Pancreas (tissue), 10 donors: ENCODE measurements at places on chromosomes 1 and 21. TPM values are rescaled to one million over a fixed set of nuclear protein-coding genes. Genes with fewer than 3 reads are reported as not detected.

Gene LCE1E
- total RNA-seq = not detected

Gene RYR2
- 2.5 TPM for total RNA-seq

Gene CFAP410
- total RNA-seq = 10.3 TPM

Gene FAM177B
- 0.32 TPM for total RNA-seq

Gene HJV
- total RNA-seq = not detected

Gene RBM34
- 20.6 TPM for total RNA-seq

Gene AGPAT3
- total RNA-seq = 32.8 TPM

Gene HDGF
- total RNA-seq = 112 TPM

Gene SHISA4
- total RNA-seq = 4.3 TPM

Gene CFHR1
- not detected for total RNA-seq

Gene THEMIS2
- total RNA-seq = 12.6 TPM

Gene ZC3H11A
- total RNA-seq = 30.8 TPM

Gene RCAN3
- total RNA-seq = 12.0 TPM

Gene TNFSF4
- 0.69 TPM for total RNA-seq

Gene THEM4
- total RNA-seq = 7.9 TPM

Gene NAV1
- 12.5 TPM for total RNA-seq

Gene HPDL
- total RNA-seq = 0.38 TPM

Gene C1orf87
- not detected for total RNA-seq

Gene FAM43B
- 0.72 TPM for total RNA-seq

Gene DDR2
- 7.8 TPM for total RNA-seq

Gene RO60
- total RNA-seq = 26.1 TPM

Gene RPE65
- not detected for total RNA-seq

Gene LINGO4
- 0.52 TPM for total RNA-seq

Gene NECTIN4
- total RNA-seq = 3.8 TPM

Gene FAM78B
- total RNA-seq = 0.66 TPM

Gene RHD
- not detected for total RNA-seq

Gene S100B
- 0.60 TPM for total RNA-seq

Gene FCGR2B
- total RNA-seq = 0.31 TPM

Gene EPB41
- 39.8 TPM for total RNA-seq

Gene CDK18
- 13.0 TPM for total RNA-seq

Gene GCSAML
- total RNA-seq = 0.26 TPM

Gene OMA1
- 19.1 TPM for total RNA-seq

Gene RPTN
- total RNA-seq = not detected
